ENCODE measurements at places on chromosomes 6 and 20.

DNA sequence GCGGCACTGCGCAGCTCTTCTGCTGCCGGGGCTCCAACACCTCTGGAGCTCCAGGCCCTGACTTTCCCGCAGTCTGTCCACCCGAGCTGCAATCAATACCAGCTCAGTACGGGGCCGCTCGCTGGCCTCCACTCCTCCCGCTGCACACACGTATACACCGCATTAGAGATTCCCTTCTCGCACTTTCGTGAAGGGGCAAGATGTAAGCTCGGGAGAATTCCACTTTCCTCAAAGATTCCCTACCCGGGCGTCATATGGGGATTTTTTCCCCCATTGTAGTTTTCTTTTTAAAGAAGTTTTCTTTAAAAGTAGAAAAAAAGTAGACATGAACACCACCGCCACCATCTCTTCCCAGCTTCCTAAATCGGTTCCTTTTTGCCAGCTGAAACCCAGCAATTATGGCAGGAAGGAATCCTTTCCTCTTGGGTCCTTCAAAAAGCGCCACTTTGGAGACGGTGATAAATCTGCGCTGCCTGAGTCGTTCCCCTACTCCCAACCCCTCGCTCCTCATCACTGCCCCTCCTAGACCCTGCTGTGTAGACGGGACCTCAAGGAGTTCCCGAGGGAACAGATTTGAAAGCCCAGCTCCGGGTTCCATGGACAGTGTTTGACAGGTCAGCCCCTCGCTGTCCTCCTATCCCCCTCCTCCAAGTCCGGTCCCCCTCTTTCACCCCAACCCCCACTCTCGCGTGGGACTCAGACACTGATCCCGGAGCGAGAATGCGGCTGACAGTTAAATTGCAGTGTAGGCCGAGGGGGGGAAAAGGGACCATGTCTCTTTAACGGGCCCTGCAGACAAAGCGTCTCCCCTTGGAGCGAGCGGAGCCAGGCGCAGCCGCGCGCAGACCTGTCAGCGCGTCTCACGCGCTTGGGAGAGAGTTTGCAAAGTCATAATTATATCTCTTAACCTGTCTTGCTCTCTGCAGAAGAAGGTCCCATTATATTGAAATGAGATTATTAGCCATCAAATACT, 39.5 kb downstream of the NCR2 start:
- no peak overlapping the region for H3K27ac ChIP-seq
- no peak overlapping the region for H3K4me3 ChIP-seq
- peaks cover 31% of the 10 kb centered on the region for H3K4me1 ChIP-seq
- no peaks in the 10 kb centered on the region for H3K36me3 ChIP-seq

- no peak overlapping the region for H3K4me3 ChIP-seq
- no peak overlapping the region for H3K27ac ChIP-seq
- H3K27me3 ChIP-seq: no peaks in the 10 kb centered on the region
- no peaks in the 10 kb centered on the region for H3K36me3 ChIP-seq
- no peaks in the 10 kb centered on the region for H3K4me1 ChIP-seq
Measured at GRCh38 chr6:94088870-94089269, 669.5 kb upstream of the EPHA7 start.

GRCh38 chr6:36169023-36170007, 27.2 kb upstream of the BRPF3 start:
- H3K27me3 ChIP-seq: no peaks in the 10 kb centered on the region
- H3K36me3 ChIP-seq: peaks cover 5% of the 10 kb centered on the region
- no peak overlapping the region for H3K4me3 ChIP-seq
- peak overlapping the region; percentile 71 for H3K27ac ChIP-seq
- H3K4me1 ChIP-seq: peaks cover 32% of the 10 kb centered on the region
- DNase-seq: peak; percentile 25

GRCh38 chr6:49978332-49979226, 9.2 kb upstream of the DEFB113 start:
- H3K27me3 ChIP-seq: no peaks in the 10 kb centered on the region
- H3K36me3 ChIP-seq: no peaks in the 10 kb centered on the region
- peak overlapping the region; percentile 59 for H3K4me3 ChIP-seq
- peak overlapping the region; percentile 40 for H3K27ac ChIP-seq

GRCh38 chr20:51488331-51488730, 54.2 kb downstream of the NFATC2 start:
- H3K27ac ChIP-seq: peak overlapping the region; percentile 55
- no peak for DNase-seq
- H3K27me3 ChIP-seq: no peaks in the 10 kb centered on the region

DNA sequence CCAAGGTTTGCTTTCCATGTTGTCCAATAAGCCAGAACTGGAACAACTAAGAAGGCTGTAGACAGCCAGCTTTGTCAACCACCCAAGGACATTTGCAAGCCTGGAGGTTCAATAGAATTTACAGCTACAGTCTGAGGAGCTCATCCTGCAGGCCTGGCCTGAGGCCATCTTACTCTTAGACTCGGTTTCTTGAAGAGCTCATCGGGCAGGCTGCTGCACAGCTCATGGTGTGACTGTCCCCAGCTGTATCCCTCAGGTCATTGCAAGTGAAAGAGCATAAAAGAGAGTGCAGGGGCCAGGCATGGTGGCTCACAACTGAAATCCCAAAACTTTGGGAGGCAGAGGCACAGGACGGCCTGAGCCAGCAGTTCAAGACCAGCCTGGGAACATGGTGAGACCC, 96.9 kb upstream of the FOXQ1 start:
- no peaks in the 10 kb centered on the region for H3K36me3 ChIP-seq
- H3K27ac ChIP-seq: no peak overlapping the region
- no peaks in the 10 kb centered on the region for H3K4me1 ChIP-seq
- no peak overlapping the region for H3K4me3 ChIP-seq

DNA sequence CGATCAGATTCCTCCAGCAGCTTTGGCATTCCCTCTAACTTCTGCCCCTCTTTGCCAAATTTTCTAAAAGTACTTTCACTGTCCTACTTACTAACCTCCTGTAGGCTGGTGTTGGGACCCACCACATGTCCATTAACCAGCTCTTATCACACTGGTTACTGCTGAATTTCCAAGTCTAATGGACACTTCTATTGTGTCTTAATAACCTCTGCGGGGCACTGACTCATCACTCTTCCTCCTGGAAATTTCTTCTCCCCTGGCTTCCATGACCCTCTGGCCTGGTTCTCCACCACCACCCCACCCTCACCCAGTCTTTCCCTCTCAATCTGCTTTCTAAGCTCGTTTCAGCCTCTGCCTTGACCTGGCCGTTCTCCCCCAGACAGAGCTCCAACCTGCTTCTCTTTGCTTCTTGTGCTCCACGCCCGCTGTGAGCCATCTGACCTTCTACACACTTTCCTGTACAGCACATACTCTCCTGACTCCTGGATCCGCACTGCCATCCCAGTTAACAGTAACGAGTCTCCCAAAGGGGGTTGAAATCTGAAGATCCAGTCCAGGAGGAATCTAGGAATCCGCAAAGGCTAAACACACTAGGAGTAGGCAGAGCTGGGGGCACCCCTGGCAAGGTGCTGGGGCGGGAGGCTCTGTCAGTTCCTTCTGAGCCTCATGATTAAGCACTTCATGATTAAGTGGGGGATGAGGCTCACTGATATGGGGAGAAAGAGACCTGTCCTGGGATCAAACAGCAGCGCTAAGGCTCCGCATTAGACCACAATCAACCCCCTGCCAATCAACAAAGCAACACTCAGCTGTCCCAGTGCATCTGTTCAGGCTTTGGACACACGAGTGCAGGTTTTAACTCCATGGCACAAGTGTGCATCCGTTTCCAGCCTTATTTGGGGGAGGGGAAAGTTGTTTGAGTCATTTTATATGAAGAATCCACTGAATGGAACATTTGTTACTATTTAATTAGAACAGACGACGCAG, 146.3 kb downstream of the LY86 start:
- no peak for DNase-seq
- peaks cover 68% of the 10 kb centered on the region for H3K27me3 ChIP-seq
- no peaks in the 10 kb centered on the region for H3K36me3 ChIP-seq
- no peak overlapping the region for H3K4me3 ChIP-seq

GRCh38 chr6:135936606-135937005, 85.1 kb downstream of the PDE7B start:
- H3K27ac ChIP-seq: no peak overlapping the region
- no peak overlapping the region for H3K4me3 ChIP-seq
- H3K4me1 ChIP-seq: no peaks in the 10 kb centered on the region
- no peaks in the 10 kb centered on the region for H3K36me3 ChIP-seq
- DNase-seq: no peak
- H3K27me3 ChIP-seq: no peaks in the 10 kb centered on the region

DNA sequence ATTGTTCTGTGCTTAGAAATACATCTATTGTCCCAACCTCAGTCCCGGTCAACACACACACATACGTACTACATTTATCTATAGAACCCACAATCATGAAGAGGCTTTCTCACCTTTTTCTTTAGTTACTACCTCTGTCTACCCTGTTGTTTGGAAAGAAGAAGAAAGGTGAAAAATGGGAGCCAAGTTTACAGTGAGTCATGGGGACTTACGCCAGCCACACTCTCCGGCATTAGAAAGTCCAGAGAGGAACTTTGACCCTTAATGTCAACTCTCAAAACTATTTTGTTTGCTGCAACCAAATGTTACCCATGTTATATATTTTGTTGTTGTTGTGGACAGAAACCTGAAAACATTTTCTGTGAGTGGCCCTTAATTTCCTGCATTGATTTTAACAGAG, 259.1 kb downstream of the ZFAND3 start:
- H3K4me3 ChIP-seq: no peak overlapping the region
- peaks cover 2% of the 10 kb centered on the region for H3K36me3 ChIP-seq

GRCh38 chr6:53544217-53544469, 758 bp downstream of the GCLC start:
- peaks cover 59% of the 10 kb centered on the region for H3K4me1 ChIP-seq
- peaks cover 27% of the 10 kb centered on the region for H3K27me3 ChIP-seq
- H3K4me3 ChIP-seq: peak overlapping the region; percentile 95
- DNase-seq: no peak
- peak overlapping the region; percentile 91 for H3K27ac ChIP-seq

Measured in activated naive CD4-positive, alpha-beta T cell treated with anti-CD3 and anti-CD28 coated beads, Interleukin-2, amount 10 ng/mL, durations not matched to agents 7 days and 5 days (primary cell).